Stimulated activated CD8-positive, alpha-beta memory T cell treated with anti-CD3 and anti-CD28 coated beads, Interleukin-4, amount 100 ng/mL, for 24 hours (primary cell): ENCODE measurements at places on chromosomes 11 and 22.
A peak's percentile ranks its signal among the peaks of the same experiment; 100 is the strongest.

DNA sequence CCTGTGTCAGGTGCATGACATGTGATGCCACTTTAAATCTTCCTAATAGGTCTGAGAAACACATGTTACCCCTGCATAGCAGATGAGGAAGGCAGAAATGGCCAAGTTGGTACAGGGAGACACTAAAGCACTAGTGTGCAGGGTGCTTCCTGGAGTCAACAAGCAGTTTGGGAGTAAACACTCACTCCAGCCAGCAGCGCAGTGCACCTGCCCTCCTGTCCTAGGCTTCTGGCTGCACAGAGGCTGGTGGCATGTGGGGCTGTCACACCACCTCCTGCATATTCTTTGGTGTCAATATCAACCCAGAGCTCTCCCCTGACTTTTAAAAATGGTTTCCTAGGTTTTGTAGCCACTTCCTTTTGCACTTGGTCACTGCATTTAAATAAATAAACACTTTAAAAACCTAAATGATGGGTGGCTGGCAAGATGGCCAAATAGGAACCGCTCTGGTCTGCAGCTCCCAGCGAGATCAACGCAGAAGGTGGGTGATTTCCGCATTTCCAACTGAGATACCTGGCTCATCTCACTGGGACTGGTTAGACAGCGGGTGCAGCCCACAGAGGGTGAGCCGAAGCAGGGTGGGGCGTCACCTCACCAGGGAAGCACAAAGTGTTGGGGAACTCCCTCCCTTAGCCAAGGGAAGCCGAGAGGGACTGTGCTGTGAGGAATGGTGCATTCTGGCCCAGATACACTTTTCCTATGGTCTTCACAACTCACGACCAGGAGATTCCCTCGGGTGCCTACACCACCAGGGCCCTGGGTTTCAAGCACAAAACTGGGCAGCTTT, 33.5 kb downstream of the GAB4 start:
- no peak for DNase-seq

- DNase-seq: no peak
These were observed 6.5 kb downstream of the RHOG start for GRCh38 chr11:3834349-3834663.

GRCh38 chr11:45560913-45561281, 104.5 kb downstream of the CHST1 start:
- no peak for DNase-seq

GRCh38 chr11:76123248-76123647, 83.1 kb downstream of the WNT11 start:
- DNase-seq: no peak

- DNase-seq: no peak
These were observed 95.3 kb downstream of the NTM start for GRCh38 chr11:131465746-131466145.

GRCh38 chr11:36478700-36479329, 31.3 kb downstream of the TRAF6 start:
- DNase-seq: no peak

GRCh38 chr11:20671856-20672546, 2.6 kb downstream of the NELL1 start:
- no peak for DNase-seq

GRCh38 chr11:114783805-114784204, 105.5 kb downstream of the NXPE2 start:
- no peak for DNase-seq

DNA sequence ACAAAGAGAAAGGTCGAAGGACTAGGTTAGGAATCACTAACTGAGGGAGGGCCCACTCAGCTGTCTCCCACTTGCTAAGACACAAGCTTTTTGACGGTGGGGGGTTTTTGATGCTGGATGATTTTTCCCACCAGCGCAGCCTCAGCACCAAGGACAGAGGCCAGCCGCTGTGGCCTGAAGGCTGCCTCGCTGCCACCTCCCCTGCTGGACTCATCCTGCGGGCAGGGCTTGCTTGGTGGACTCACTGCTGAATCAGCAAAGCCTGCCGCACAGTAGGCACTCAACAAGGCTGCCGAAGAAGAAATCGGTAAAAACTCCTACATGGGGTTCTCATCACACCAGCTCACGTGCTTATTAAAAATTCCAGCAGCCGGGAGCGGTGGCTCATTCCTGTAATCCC, 2.6 kb downstream of the ALG12 start:
- DNase-seq: no peak

GRCh38 chr11:105158436-105158835, 18.9 kb upstream of the CARD18 start:
- no peak for DNase-seq

GRCh38 chr22:43381693-43382092, 30.1 kb upstream of the MPPED1 start:
- no peak for DNase-seq

- no peak for DNase-seq
These were observed 20.8 kb downstream of the TREH start for GRCh38 chr11:118658429-118659313.

DNA sequence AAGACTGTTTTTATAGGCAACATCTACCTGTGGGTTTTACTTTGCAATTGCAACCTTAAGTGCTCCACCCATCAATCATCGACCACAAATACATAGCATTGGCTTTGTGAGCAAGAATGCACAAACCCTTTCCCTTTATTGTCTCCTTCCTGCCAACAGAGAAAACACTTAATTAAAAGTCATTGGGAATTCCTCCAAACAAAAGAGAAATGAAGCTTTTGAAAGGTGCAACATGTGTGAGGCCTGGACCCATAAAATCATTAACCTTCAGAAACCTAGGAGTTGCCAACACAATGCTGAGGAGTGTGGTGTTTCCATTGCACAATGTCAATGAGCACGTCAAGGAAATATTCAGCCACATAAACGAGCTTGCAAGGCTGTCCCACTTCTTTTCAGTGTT, 223.2 kb downstream of the BLID start:
- no peak for DNase-seq

DNA sequence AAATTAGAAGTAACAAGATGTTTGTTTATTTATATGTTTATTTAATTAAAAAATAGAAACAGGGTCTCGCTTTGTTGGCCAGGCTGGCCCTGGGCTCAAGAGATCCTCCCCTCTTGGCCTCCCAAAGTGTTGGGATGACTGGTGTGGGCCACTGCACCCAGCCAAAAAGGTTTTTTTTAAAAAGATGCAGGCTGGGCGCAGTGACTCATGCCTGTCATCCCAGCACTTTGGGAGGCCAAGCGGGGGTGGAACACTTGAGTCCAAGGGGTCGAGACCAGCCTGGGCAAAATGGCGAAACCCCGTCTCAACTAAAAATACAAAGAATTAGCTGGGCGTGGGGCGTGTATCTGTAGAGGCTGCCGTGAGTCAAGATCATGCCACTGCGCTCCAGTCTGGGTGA, 13.4 kb downstream of the DRD4 start:
- no peak for DNase-seq

DNA sequence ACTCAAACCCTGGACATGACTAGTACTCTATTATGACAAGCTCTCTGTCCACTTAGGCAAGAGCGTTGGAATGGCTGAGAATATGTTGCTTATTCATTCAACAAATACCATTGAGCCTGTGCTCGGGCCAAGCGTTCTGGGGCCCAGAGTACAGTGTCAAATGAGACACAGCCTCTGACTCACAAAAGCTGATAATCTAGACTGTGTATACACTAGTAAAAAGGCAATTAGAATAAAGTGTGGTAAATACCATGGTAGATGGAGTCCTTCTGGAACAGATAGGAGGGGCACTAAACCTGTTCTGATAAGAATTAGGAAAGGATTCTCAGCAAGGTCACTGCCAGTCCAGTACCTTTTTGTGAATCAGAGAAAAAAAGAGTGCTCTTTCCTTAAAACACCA, 24.7 kb downstream of the KCNE3 start:
- no peak for DNase-seq

DNA sequence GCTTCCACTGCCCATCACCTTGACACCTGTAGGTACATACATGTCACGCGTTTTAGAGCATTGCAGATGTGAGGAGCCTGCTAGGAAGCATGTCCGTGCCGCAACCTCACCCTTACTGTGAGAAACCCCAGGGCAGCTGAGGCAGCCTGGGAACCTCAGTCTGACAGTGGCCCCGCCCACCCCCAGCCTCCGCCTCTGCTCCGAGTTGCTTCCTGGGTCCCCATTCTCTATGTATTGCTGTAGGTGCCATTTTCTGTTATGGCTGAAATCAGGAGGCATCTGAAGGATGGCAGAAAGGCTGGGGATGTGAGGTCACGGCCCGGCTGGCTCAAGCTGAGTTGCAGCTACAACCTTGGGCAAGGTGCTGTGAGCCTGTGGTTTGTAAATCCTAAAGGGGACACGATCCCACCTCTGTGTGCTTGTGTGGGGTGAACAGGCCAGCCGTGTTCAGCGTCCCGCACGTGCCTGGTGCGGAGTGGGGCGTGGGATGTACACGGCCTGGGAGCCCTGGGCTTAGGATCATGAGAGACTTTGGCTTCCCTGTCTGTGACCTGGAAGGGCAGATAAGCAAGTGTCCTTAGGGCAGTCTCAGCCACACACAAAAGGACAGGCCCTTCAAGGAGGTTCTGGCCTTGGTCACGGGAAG, 102.7 kb downstream of the PHF21B start:
- DNase-seq: no peak

DNA sequence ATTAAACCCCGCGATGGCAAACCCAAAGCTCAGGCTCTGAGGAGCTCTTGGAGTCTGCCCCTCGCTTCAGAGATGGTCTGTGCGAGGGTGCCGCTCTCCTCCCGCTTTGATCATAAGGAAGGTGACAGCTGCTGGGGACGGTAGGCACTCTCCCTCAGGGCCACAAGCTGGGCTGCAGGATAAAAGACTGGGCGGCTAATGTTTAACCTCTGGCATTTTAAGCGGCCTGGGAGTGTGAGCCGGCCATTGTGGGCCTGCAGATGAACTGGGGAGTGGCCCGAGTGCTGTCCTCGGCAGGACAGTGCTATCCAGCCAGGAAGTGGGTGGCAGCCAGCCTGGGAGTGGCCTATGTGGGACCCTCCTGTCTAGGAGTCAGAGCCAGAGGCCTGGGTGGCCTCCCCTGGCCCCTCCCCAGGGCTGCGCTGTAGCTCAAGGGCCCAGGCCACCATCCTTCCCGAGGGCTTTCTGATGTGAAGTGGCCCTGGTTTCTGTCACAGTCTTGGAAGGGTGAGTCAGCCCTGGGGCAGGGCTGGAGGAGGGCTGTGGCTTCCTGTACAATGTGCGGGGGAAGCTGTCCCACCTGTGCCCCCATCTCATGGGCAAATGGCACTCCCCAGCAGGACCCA, 58.7 kb upstream of the PRODH start:
- no peak for DNase-seq

GRCh38 chr22:49567899-49568750, 259.5 kb downstream of the BRD1 start:
- no peak for DNase-seq

DNA sequence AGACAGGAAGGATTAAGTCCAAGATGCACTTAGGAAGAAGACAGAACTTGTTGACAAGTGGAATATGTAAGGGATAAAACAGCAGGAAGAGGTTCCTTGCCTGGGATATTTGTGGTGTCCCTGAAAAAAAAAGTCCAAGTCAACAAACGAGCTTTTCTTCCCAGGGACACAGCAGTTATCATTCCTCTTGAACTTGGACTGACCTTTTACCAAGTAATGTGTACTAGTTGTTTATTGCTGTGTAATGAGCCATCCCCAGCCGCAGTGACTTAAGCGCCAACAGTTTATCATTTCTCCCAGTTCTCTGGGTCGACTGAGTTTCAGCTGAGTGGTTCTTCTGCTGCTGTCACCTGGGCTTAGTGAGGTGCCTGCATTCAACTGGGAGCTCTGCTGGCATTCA, 37.0 kb downstream of the KREMEN1 start:
- DNase-seq: no peak

GRCh38 chr22:25765016-25765367, 23.0 kb downstream of the MYO18B start:
- no peak for DNase-seq

- DNase-seq: no peak
These were observed 1.7 kb downstream of the MMP11 start for GRCh38 chr22:23774114-23774921.

DNA sequence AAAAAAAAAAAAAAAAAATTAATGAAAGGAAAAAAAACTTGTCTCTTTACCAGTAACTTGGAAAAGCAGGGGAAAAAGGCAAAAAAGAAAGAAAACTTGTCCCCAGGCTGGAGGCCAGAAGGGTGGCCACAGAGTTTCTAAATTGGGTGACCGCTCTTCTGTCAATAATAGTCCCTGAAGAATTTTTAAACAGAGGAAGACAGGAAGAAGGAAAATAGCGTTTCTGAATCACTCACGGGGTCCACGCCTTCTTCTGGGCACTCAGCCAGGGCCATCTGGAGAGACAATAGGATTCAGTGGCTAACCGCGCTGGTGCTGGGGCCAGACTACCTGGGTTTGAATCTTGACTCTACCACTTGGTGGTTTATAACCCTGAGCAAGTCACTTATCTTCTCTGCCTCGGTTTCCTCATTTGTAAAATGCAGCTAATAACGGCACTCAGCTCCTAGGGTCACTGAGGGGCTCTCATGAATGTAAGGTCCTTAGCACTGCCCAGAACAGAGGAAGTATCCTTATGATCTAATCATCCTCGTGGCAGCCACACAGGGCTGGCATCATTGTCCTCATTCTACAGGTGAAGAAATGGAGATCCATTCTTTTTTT, 7.0 kb downstream of the C11orf86 start:
- peak; percentile 12 for DNase-seq

DNA sequence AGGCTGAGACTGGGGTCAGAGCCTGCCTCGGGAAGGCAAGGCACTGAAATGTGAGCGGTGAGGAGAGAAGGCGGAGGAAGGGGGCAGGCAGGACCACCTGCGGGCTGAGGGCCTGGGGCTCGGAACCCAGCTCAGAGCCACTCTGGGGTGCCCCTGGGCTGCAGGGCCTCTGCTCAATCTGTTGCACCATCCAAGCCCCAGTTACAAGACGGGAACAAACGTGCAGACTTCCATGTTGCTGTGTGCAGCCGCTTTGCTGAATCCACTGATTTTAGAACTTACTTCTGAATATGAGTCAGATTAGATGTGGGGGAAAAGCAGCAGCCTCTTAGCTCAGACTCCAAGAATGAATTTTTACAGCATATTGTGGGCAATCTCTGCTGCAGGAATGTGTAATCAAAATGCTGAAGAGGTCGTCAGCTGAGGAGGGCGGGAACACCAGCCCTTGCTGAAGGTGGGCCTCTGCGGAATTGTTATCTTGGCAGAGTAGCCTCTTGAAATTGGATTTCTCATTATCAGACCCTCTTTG, 21.6 kb downstream of the PARVG start:
- no peak for DNase-seq

- DNase-seq: no peak
These were observed 322.2 kb downstream of the AASDHPPT start for GRCh38 chr11:106399624-106400023.

DNA sequence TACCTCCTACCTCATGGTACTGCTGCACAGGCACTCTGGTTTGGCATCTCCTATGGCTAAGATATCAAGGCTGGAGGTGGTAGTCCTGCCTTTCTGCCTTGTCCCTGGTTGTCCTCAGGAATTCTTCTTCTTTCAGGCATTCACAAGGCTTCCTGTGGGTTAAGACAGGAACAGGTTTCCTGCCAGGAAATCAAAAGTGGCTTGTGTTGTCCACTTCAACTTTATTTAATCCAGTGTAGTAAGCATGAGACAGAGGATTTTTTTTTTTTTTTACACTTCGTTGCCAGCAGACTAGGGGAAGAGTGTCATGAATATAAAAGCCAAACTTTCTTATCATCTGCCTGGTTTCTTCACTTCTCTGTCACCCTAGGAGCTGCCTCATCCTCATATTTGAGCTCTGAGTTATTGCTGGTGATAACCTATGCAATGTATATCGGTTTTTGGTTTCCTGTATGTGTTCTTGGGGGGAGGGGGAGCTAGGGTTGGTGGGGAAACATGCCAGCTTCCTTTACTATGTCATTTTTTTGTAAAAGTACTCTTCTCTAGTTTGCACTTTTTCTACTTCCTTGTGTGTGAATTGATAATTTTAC, 50.2 kb downstream of the XKR3 start:
- no peak for DNase-seq

- DNase-seq: no peak
These were observed 46.8 kb downstream of the APIP start for GRCh38 chr11:34869425-34869824.
